ENCODE measurements at places on chromosomes 2 and 18.
A peak's percentile ranks its signal among the peaks of the same experiment; 100 is the strongest.

GRCh38 chr2:204365811-204366210, 179.5 kb upstream of the PARD3B start:
- no peak for DNase-seq

- DNase-seq: no peak
Measured at GRCh38 chr2:97067279-97068004, 27.2 kb downstream of the FAHD2B start.

DNA sequence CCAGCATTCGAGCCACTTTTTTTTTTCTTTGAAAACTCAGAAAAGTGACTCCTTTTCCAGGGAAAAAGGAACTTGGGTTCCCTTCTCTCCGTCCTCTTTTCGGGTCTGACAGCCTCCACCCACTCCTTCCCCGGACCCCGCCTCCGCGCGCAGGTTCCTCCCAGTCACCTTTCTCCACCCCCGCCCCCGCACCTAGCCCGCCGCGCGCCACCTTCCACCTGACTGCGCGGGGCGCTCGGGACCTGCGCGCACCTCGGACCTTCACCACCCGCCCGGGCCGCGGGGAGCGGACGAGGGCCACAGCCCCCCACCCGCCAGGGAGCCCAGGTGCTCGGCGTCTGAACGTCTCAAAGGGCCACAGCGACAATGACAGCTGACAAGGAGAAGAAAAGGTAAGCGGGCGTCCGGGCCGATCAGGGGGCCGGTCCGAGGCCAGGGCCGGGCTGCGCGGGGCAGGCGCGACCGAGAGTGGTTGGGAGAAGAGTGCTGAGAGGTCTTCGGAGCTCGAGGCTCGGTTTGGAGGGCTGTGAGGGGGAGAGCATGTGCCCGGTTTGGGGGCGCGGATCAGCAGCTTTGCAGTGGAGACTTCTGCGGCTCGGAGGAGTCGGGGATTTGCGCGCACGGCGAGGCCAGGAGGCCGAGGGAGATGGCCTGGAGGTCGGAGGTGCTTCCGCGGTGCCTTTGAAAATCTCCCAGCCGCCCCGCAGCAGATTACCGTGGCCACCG, 502 bp downstream of the EPAS1 start:
- peak; percentile 64 for DNase-seq

- no peak for DNase-seq
Measured at GRCh38 chr2:238850091-238850490, 2.2 kb downstream of the TWIST2 start.

GRCh38 chr2:235343156-235343774, 150.6 kb upstream of the AGAP1 start:
- DNase-seq: no peak

DNA sequence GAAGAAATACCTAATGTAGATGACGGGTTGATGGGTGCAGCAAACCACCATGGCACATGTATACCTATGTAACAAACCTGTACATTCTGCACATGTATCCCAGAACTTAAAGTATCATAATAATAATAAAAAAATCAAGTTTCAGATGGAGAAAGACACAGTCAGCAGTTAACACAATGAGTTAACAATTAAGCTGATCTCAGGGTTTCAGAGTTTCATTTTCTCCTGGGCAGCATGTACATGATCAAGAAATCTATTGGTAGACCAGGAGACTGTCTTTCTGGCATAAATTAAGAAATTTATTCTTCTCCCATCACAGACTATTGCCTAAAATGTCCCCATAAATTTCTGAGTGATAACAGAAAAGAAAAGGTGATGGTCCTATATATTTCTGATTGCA, 155.3 kb downstream of the RAD51AP2 start:
- no peak for DNase-seq

- DNase-seq: no peak
Measured at GRCh38 chr2:205495819-205496218, 186.5 kb upstream of the NRP2 start.

DNA sequence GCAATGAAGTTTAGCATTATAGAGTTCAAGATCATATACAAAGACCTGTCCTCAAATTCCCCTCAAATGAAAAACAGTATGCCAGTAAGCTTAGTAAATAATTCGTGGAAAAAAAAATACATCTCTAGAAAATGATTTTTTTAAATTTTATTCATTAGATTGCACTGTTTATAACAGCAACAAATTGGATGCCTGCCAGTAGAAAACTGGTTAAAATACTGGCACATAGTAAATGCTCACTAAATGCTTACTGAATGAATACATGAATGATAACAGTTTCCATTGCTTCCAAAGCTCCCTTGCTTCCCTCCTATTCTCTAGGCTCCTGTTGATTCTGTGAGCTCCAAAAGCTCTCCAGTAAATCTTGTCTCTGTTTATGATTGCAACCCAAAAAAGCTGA, 25.5 kb upstream of the SEH1L start:
- no peak for DNase-seq

GRCh38 chr18:46712406-46712805, 44.4 kb downstream of the ST8SIA5 start:
- no peak for DNase-seq

DNA sequence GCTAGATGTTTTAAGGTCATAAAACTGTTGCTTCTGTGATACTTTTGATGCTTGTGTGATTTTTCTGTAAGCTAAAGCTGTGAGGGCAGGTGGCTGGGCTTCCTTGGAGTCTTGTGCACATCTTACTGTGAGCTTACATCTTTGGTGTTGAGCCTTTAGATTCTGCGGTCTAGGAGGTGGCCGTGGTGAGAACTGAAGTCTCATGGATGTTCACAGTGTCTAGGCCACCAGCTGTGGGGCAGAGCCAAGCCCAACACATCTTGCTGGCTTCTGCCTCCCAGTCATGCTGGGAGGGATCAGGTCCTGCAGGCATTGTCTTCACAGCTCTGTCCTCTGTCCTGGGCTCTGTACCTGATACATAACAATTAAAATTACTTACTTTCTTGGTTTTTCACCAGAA, 219.7 kb upstream of the HS6ST1 start:
- no peak for DNase-seq

DNA sequence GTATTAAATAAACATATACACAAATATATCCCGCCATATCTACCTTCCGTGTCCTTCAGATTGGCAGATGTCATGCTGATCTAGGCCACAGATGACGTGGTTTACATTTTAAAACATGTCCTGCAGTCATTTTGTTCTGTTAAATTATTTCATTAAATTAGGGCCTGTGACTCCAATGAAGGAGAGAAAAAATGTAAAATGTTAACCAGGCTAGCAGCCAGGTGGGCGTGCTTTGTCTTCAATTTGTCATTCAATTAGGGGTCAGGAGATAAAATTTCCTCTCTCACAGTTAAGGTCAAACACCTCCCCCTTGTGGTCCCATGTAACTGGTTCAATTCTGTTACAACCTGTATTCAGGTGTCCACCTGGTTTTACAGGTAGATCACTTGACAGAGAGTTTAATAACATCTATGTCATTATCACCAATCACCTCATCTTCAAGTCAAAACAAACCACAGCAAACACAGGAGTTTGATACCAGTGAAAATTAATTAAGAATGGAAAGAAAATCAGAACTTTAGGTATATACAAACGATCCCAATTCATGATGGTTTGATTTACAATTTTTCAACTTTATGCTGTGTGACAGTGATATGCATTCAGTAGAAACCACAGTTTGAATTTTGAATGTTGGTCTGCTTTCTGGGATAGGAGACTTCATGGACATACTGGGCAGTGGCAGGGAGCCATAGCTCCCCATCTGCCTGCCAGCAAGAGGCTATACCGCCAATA, 339.4 kb downstream of the CMPK2 start:
- peak; percentile 42 for DNase-seq

DNA sequence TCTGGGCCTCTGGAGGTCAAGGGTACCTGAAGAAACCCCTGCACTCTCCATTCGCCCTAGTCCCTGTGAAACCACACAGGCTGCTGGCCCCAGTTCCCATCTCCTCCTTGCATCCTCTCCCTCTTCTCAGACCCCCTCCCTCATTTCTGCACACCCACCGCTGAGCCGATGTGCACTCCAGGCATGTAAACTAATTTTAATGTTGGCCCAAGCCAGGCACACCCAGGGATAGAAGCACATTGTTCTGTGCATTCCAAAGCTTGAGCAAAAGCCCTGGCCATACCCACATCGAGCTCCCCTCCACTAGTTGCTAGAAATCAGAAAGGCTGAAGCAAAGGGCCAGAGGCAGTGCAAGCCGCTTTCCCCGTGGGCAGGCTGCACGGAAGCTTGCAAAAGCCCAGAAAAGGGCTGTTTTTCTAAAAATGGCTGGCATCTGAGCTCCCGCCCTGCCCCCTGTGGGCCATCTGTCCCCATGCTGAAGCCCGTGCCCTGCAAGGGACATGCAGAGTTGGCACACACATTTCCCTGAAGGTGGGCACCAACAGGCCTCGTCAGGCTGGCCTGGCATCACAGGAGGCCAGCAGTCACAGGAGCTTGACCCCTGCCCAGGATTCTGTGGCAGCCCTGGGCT, 181.6 kb downstream of the SMAD7 start:
- no peak for DNase-seq

DNA sequence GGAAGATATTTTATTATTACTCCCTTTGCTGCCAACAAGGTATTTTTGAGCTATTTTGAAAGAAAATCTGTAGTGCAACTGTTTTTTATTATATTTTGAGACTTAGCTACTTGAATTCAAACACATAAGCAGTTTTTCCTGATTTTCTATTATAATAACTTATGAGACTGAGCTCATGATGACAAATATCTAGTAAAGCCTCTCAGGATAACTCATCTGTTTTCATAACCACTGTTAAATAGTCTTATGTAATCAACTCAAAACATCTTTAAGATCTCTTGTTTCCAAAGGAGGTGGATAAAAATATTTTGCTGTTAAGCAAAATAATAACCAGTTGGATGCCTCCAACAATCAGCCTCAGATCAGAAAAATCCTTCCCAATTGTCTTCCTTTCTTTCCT, 21.9 kb upstream of the PPP1CB start:
- DNase-seq: no peak

DNA sequence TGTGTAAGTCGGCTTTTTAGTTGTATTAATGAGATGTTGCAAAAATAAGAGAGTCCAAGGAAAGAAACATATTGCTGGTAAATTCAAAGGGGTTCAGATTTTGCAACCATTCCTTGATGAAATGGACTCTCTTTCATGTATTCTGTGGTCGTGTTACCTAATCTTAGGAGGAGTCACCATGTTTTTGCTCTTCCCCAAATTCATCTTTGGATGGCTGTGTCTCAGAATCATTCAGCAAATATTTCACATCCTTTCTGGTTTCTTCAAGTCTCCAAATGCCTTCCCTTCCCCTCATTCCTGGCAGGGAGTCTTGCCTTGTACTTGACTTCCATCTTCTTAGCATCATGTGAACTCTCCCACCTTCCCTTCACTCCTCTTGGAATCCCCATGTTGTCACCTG, 66.1 kb downstream of the PTPRM start:
- no peak for DNase-seq

GRCh38 chr18:31247574-31248199, 70.3 kb upstream of the DSG1 start:
- no peak for DNase-seq

All from DMS153 (cell line).